ENCODE measurements at places on chromosomes 11 and 22. TPM values are rescaled to one million over a fixed set of nuclear protein-coding genes. Genes with fewer than 3 reads are reported as not detected.

MMP27 gene
- total RNA-seq, result 1.3 TPM

CABP7 gene
- not detected for total RNA-seq

BEST1 gene
- total RNA-seq, result 0.60 TPM

INSC gene
- 0.08 TPM for total RNA-seq

MMP8 gene
- total RNA-seq, result not detected

CTSD gene
- 514 TPM for total RNA-seq

ST14 gene
- total RNA-seq, result under 0.01 TPM

ASRGL1 gene
- total RNA-seq, result 1.1 TPM

APOL6 gene
- 26.2 TPM for total RNA-seq
